ENCODE measurements at places on chromosomes 3 and 15.

- no peak for DNase-seq
Observed at GRCh38 chr15:63348392-63348791, 33.3 kb downstream of the CA12 start.

DNA sequence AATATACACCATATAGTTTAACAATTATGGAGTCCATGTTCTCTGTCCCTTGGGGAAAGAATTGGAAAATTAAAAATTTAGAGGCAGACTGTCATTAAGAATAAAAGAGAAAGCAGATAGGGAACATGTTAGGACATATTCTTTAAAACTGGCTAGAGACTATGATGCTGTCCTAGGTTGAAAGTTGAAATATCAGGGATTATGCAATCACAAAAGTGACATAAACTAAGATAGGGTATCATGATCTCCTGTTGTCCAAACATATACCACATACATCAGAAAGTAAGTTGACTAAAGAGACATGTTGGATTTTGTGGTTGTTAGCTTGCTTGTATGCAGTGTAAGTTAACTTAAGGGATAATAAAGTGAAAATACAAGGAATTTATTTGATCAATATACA is 9.9 kb upstream of the EID1 start:
- no peak for DNase-seq

DNA sequence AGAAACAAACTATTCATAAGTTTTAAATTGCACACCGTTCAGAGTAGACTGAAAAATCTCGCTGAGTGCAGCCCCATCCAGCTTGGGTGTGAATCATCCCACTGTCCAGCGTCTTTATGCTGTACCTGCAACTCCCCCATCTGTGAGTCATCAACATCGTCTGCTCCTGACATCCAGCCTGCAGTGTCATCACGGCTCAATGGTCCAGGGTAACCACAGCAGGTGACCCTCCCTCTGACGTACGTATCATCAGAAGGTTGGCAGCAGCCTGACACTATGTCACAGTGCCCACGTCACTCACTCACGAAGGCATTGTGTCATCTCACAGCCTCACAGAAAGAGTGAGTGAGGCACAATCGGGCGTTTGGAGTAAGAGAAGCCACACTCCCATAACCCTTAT is 65.2 kb downstream of the TPRA1 start:
- DNase-seq, result no peak

- no peak for DNase-seq
Observed at GRCh38 chr3:187136936-187137335, 2.4 kb downstream of the RPL39L start.

- no peak for DNase-seq
Observed at GRCh38 chr3:53996141-53996874, 104.6 kb upstream of the SELENOK start.

DNA sequence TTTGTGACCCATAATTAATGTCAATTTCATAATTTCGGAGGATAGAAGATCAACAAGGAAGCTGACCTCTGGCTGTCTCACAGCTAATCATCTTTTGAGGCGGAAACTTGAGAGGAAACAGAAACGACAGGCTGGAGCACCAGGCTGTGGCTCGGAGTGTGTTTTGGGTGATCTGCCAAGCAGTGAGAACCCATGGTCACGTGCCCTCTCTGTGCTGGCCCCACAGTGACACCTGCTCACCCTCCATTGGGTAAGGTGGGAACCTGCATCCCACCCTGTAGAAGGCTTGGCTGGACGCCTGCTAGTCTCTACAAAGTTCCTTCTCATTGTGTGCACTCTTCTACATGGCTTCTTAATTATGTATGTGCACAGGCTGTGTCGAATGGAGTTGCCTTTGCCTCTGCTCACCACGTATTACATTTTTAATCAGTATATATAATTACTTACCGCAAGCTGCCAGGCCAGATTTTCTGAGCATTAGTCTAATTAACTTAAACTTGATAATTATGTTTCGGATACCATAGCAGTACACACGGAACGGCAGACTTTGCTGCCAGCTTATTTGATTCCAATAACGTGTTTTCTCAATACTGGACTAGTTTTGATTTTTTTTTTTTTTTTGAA is 719.4 kb upstream of the CFAP20DC start:
- no peak for DNase-seq

DNA sequence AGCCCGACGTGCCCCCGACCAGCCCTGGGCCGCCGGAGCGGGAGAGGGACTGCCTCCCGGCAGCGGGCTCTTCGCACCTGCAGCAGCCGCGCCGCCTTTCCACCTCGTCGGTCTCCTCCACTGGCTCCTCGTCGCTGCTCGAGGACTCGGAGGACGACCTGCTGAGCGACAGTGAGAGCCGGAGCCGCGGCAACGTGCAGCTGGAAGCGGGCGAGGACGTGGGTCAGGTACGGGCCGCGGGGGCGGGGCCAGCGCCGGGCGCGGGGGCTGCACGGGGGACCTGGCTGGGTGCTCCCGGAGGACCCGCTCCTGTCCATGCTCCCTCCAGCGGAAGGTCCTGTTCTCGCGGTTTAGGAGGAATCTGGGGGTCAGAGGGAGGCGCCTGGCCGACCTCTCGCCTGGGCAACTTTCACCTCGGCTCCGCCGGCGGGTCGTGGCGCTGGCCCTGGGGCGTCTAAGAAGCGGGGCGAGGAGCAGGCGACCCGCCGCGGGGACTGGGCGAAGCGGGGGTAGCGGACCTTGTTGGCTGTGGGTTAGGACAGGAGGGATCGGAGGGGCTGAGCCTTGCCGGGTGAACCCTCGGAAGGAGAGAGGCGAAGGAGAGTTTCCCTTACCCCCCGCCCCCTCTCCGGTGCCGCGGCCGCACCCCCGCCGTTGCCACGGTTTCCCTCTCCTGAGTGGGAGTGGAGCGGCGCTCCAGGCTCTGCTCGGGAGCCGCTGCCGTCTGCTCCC is 682 bp downstream of the ITPKA start:
- DNase-seq, result no peak

GRCh38 chr15:88810446-88810845 is 7.2 kb downstream of the ACAN start:
- no peak for DNase-seq

DNA sequence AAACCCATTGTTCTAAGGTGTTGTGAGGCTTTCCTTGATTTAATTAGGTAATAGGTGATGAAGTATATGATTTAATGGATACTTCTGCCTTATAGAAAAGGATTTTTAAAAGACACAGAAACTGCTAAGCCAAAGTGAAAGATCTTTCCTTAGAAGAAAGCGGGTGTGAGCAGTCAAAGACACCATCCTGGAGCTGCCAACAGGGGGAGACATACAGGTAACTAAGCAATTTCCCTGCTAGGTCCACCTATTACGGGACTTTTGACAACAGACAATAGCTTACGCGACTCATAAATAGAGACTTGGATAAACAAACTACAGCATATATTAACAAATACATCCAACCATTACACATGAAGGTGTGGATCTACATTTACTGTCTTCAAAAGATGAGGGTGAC is 669.5 kb downstream of the SQOR start:
- no peak for DNase-seq

GRCh38 chr3:141108039-141108438 is 56.9 kb downstream of the SPSB4 start:
- DNase-seq, result no peak

DNA sequence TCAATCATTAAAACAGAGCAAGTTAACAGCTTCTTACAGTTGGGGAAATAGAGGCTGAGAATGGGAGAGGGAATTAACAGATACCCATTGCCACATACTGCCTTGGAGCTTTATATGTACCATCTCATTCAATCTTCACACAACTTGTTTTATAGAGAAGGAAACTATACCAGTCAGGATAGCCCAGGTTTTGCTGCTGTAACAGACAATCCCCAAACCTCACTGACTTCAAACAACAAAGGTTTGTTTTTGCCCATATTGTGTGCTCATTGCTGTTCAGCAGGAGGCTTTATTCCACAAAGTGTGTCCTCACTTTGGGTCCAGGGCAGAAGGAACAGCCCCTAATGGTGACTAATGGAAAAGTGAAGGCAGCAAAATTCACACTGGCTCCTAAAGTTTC is 59.2 kb downstream of the SPSB4 start:
- no peak for DNase-seq
